Lower leg skin (tissue), 4 donors: ENCODE measurements at places on chromosomes 1 and 21. TPM values are rescaled to one million over a fixed set of nuclear protein-coding genes. Genes with fewer than 3 reads are reported as not detected.

GRCh38 chr1:177103005-177103852 lies 61.3 kb downstream of the ASTN1 start:
- DNase-seq = no peak

The TCEA3 gene
- total RNA-seq = 49.1 TPM

The SPRR4 gene
- 31.1 TPM for total RNA-seq

The LORICRIN gene
- total RNA-seq = 731 TPM

- no peak for DNase-seq
Observed at GRCh38 chr1:209432443-209432825, 151.1 kb upstream of the CAMK1G start.

GRCh38 chr1:168443899-168444298 lies 99.9 kb downstream of the XCL2 start:
- DNase-seq = no peak

The EDN2 gene
- total RNA-seq = 5.6 TPM

The SPRR2G gene
- 175 TPM for total RNA-seq

- no peak for DNase-seq
Observed at GRCh38 chr1:63713627-63714481, 60.0 kb upstream of the ROR1 start.

- DNase-seq = no peak
Observed at GRCh38 chr1:93328809-93329760, 16.6 kb upstream of the DR1 start.

The FCRL5 gene
- not detected for total RNA-seq

The TNFRSF25 gene
- total RNA-seq = 168 TPM

- peak; percentile 28 for DNase-seq
Observed at GRCh38 chr1:55318116-55318817, 103.1 kb upstream of the USP24 start.

GRCh38 chr1:101452825-101453224 lies 216.0 kb downstream of the S1PR1 start:
- DNase-seq = no peak

The GBP5 gene
- 0.44 TPM for total RNA-seq

DNA sequence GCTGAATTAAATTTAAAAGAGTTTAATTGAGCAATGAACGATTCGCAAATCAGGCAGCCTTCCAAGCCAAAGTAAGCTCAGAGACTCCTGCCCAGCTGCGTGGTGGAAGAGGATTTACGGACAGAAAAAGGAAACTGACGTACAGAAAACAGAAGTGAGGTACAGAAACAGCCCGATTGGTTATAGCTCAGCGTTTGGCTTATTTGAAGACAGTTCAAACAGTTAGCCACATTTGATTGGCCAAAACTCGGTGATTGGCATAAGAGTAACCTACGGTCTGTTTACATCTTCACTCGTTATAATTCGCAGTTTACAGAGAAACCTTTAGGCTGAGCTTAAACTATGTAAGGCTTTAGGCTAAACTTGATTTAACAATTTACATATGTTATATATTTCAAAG lies 46.9 kb downstream of the CR1L start:
- no peak for DNase-seq

DNA sequence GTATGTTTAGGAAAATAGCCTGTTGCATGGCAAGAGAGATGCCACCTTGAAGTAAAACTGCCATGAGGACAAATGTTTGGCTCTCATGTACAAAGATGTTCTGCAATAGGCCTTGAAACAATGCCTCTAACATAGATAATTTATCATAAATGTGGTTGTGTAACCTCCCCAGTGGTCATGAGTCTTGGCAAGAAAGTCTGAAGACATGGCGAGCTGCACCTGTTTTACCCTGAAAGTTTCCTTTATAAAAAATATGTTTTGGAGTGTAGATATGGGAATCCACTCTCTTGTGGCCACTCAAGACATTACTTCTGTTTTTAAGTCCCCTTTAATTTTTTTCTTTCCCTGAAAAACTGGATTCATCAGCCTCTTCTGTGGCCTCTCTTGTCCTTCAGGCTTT lies 2217.1 kb downstream of the NCAM2 start:
- no peak for DNase-seq

GRCh38 chr1:22259551-22260282 lies 116.8 kb upstream of the WNT4 start:
- DNase-seq = no peak

DNA sequence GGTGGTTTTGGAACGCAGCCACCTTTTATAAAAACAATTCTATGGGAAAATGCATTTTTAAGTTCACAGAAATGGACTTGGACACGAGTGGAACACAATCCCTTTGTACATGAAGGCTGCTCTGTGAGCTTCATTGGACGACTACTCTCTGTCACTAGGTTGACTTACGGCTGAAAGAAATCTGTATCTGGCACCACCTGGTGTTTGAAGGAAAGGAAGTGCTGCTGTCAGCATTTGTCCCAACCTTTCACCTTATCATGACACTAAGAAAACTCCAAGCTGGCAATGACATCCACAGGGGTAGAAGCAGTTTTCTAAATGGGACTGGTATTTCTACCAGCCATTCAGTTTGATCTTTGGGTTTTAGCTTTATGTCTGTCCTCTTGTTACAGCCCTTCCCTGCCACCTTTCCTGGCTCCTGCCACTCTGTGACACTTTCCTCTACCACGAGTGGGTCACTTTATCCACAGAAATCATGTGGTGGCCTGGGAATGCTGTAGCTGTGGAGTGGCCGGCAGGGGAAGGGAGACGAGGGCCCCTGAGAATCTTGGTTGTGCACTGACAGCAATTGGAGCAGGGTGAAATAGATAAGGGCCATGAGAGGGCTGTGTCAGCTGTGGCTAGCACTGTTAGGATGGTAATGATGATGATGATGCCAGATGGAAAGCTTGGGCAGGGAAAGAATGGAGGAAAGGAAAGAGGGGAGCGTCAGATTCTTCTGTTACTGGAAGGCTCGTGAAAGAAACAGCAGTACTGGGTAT lies 85.2 kb downstream of the TBX19 start:
- no peak for DNase-seq

- DNase-seq = no peak
Observed at GRCh38 chr1:203207751-203208150, 21.2 kb upstream of the CHI3L1 start.

The PTAFR gene
- total RNA-seq = 10.2 TPM

GRCh38 chr21:26153758-26154157 lies 16.8 kb downstream of the APP start:
- no peak for DNase-seq

- no peak for DNase-seq
Observed at GRCh38 chr1:38546636-38547035, 312.9 kb downstream of the RRAGC start.

- no peak for DNase-seq
Observed at GRCh38 chr1:175287849-175288248, 95.3 kb upstream of the KIAA0040 start.

The SH2D1B gene
- total RNA-seq = not detected

The RGS1 gene
- total RNA-seq = 23.9 TPM

GRCh38 chr1:212186427-212187207 lies 98.6 kb upstream of the PPP2R5A start:
- no peak for DNase-seq

- DNase-seq = no peak
Observed at GRCh38 chr1:12610305-12610935, 7.6 kb downstream of the DHRS3 start.

DNA sequence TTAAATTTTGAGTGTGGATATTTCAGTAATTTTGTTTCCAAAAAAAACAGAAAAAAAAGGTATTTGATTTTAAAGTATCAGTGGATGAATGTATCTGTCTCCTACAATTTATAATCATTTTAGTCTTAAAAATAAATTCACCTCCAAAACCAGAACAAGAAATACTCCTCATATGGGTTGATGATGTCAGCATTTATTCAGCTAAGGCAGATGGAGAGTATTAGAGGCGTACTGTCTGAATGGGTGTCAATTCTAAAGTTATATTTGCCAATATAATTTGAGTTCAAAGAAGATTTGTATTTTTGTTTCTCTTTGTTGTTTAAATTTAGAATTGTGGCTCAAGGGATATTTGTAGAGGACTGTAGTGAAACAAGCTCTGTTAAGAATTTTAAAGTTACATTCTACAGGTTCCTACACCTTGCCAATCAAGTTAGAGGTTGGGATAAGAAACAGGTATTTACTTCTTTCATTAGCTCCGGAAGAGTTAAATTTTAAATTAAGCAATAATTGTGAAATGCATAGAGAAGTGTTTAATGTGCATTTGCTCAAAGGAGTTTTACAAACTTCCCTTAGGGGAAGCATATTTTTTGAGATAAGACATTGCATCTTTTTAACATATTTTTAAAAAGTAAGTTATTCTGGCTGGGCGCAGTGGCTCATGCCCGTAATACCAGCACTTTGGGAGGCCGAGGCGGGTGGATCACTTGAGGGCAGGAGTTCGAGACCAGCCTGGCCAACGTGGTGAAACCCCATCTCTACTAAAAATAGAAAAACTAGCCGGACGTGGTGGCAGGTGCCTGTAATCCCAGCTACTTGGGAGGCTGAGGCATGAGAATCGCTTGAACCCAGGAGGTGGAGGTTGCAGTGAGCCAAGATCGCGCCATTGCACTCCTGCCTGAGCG lies 1.2 kb downstream of the PLA2G4A start:
- no peak for DNase-seq

- DNase-seq = peak; percentile 76
Observed at GRCh38 chr21:34845521-34846451, 177.0 kb downstream of the CLIC6 start.

The TRPM2 gene
- 9.4 TPM for total RNA-seq

The PTGER3 gene
- total RNA-seq = 87.8 TPM

The LRRC38 gene
- 1.2 TPM for total RNA-seq

GRCh38 chr21:41358193-41359166 lies 3.3 kb upstream of the MX2 start:
- DNase-seq = peak; percentile 80

GRCh38 chr1:239387304-239388158 lies 1.2 kb downstream of the CHRM3 start:
- DNase-seq = no peak
